COLO829 (cell line): ENCODE measurements at places on chromosomes 5 and 9.

GRCh38 chr5:4083591-4084337 lies 488.1 kb downstream of the IRX1 start:
- DNase-seq, result no peak

GRCh38 chr9:88786291-88787079 lies 204.8 kb upstream of the S1PR3 start:
- no peak for DNase-seq

DNA sequence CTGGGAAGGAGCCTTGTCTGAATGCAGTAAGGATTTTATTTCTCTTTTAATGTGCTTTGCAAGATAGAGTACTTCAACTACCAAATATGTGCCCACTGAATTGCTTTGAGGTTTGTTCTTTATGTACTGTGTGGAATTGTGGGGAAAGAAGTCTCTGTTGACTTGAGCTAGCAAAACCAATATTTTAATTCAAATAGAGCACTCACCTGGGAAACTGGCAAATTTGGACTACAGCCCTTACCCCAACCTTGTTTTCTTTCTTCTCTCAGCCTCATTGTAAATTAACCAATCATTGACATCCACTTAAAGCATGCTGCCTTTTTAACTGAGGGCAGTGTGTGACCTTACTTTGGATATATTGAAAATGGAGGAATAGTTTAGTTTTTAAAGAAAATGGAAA lies 409.0 kb downstream of the SPATA31D1 start:
- no peak for DNase-seq

DNA sequence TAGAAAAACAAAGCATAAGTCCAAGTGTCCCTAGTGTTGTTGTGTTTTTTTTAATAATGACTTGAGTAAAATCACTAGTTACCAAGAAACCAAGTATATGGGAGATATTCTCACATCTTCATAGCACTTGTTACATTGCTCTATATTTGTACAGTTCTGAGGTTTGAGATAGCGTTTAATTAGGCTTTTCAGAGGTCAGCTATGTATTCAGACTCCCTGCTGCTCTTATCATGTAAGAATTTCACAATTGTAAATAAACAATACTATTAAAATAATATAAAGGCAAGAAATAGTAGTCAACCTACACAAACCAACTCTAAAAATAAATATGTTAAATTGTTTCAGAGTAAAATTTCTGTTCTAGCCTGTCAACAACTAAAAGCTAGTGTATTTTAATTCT lies 761.9 kb upstream of the FAM174A start:
- no peak for DNase-seq

- DNase-seq, result no peak
Measured at GRCh38 chr9:136697821-136698526, 10.7 kb upstream of the AGPAT2 start.

- DNase-seq, result no peak
Measured at GRCh38 chr5:127418974-127419682, 98.3 kb upstream of the PRRC1 start.

- DNase-seq, result no peak
Measured at GRCh38 chr5:155514105-155514563, 500.6 kb downstream of the KIF4B start.

- peak; percentile 0 for DNase-seq
Measured at GRCh38 chr5:96463091-96463490, 30.0 kb upstream of the PCSK1 start.

- no peak for DNase-seq
Measured at GRCh38 chr5:45484781-45485180, 211.4 kb downstream of the HCN1 start.

GRCh38 chr9:127588740-127589506 lies 23.2 kb upstream of the STXBP1 start:
- DNase-seq, result no peak

GRCh38 chr9:98127226-98127625 lies 8.2 kb upstream of the TRIM14 start:
- no peak for DNase-seq

- no peak for DNase-seq
Measured at GRCh38 chr5:132064140-132064539, 3.7 kb downstream of the IL3 start.

GRCh38 chr9:22206833-22207232 lies 197.7 kb upstream of the CDKN2B start:
- no peak for DNase-seq

DNA sequence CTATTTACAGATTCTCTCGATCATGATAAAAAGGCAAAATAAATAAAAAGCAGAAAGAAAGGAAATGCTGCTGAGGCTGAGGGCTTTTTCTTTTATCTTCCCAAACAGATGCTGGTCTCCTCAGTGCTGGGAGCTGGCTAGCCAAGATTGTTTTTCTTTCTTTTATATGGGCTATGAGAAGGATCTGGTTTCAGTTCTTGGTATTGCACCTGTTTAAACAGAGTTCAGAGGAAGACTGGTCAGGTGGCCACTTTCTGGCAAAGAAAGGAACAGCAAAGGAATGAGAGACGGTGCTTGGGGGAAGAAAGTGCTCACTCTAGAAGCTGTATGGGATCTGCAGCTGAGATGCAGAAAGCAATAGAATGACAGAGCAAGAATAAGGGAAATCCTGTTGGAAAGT lies 88.9 kb downstream of the SLF1 start:
- no peak for DNase-seq

- no peak for DNase-seq
Measured at GRCh38 chr9:135242049-135242396, 154.6 kb downstream of the OLFM1 start.

DNA sequence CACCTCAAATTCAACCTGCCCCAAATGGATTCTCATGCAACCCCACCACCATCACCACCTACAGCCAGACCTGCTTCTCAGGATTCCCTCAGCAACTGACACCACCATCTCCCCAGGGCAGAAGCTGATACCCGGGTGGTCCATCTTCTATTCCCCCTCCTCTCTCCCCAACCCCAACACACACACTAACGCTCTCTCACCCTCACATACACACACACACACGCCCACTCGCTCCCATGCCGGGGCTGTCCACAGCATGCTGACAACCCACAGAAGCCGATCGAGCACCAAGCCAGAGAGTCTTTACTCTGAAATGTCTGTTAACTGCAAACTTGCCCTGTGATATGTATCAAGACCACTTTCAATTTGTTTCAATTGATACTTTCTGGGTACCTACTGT lies 28.4 kb downstream of the B4GALT1 start:
- DNase-seq, result no peak

GRCh38 chr5:121797681-121798518 lies 53.8 kb upstream of the FTMT start:
- DNase-seq, result no peak

DNA sequence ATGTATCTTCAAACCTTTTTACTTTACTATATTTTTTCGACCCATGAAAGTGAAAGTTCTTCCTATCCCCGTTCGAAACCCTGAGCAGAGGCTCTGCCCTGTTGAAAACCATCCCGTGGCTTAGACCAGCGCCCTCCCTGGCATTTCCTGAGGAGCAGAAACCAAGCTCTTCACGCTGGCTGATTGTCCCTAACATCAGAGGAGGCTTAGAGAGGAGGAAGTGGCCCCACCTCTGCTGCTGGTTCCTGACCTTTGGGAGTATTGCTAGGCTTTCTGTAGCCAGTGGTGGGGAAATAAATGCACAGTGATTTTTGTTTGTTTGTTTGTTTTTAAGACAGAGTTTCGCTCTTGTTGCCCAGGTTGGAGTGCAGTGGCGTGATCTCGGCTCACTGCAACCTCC lies 4.2 kb upstream of the PTGES start:
- no peak for DNase-seq

DNA sequence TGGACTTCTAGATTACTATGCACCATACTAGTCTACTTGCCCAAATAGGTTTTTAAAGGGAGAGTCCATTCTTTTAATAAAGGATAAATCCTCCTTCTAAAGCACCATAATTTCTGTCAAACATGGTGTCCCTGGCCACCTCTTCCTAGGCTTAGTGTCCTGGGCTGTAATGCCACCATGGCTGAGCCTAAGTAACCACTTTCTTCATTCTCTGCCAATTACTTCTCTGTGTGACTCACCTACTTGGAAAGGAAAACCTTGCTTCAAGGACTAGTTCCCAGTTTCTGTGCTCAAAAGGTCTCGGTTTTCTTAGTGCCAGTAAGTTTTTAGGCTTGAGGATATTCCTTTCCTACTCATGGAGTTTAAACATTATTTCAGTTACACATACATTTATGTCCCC lies 273.4 kb downstream of the DENND1A start:
- DNase-seq, result no peak

GRCh38 chr5:125011419-125011818 lies 265.0 kb upstream of the ZNF608 start:
- no peak for DNase-seq

DNA sequence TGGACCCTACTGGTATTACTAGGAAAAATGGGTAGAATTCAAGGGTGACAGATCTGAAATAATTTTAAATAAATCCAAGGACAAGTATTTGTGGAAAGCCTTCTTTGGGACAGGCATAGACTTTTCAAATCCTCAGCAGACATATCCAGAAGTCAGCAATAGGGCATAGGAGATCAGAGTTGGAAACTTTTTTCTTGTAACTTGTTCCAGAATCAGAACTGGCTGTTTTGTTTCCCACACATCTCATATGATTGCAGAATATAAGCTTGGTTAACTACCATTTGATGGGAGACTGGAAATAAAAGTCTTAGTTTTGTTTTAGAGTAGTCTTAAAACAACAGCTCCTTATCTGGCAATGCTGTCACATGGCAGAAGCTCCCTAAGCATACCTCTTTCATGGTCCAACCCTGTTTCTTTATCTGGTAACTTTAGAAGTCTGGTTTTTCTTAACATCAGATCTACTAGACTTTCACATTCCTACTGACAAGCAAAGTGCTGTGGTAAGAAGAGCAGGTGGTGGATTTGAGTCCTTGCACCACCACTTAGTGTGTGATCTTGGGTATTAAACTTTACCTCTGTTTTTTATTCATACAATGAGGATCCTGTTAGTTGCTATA lies 25.1 kb downstream of the XRCC4 start:
- DNase-seq, result no peak

DNA sequence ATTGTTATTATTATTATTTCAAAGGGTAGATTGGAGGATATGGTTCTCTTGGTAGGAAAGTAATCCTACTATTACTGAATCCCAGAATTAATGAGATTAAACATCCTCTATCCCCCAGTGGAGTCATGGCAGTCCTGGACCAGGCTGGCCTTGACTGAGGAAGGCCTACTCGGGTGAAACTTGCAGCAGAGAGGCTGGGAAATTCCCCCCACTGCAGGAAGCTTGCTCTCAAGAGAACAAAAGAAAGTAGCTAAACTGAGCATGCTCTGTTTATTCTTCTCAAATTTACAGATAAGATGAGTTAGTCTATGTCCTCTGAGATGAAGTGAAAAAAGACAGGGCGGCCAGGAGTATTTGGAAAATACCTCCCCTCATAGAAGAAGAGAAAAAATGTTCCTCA lies 233.9 kb upstream of the RPS23 start:
- DNase-seq, result no peak

GRCh38 chr9:130770679-130771442 lies 64.2 kb upstream of the ABL1 start:
- peak; percentile 69 for DNase-seq

- DNase-seq, result no peak
Measured at GRCh38 chr5:85646036-85646435, 971.7 kb upstream of the COX7C start.

GRCh38 chr9:136010615-136011361 lies 49.6 kb upstream of the UBAC1 start:
- no peak for DNase-seq

GRCh38 chr5:76514292-76514691 lies 108.9 kb downstream of the F2RL2 start:
- DNase-seq, result no peak

- DNase-seq, result no peak
Measured at GRCh38 chr9:134620751-134621557, 20.6 kb upstream of the COL5A1 start.
